ENCODE measurements at places on chromosomes 2 and 18.

- peak; percentile 18 for DNase-seq
Observed at GRCh38 chr18:60413944-60414547, 41.5 kb upstream of the MC4R start.

DNA sequence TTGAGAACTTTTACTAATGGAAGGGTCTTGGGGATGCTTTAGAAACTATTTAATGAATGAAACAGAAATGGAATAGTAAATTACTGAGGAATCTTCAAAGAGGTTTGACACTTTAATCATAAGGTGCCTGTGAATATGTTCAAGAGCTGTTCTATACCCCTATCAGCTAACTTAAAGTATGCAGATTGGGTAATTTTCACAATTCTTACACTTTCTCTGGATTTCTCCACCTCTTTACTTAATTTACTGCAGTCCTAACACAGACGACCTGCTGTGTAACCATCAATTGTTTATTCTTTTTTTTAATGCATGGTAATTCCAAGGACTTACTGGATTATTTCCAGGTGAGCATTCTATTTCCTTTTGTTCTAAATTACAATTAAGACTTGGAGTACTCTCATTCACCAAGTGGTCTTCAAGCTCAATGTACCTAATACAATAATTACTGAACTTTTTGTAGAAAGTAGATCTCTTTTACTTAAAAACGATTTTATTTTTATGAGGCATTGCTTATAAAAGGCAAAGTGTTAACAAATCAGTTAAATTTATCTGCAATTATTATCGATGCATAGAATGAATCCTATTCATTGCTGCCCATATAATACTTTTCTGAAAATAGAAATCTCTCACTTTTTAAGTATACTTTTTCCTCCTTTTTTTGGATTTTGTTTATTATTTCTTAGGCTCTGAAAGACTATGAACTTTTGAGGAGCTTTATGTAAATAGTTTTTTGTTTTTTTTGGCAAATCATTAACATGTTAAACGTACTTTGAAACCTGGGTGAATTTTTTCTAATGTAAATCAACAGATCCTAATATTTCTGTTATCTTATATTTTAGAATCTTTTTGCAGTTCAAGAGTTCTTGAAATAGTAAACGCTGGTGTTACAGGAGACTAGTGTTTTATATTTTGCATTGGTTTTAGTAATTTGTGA is 5.5 kb downstream of the VSNL1 start:
- no peak for DNase-seq

DNA sequence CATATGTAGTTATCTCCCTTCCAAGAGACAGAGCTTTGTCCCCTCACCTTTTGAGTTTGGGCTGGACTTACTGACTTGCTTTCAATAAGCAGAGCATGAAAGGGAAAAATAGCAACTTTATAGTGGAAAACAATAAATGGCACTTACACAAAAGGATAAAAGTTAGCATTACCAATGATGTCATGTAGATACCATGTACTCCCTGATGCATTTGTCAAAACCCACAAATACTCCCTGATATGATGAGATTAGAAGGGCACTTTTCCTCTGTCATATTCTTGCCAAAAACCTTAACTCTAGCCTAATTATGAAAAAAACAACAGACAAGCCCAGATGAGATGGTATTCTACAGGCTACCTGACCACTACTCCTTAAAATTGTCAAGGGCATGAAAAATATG is 16.0 kb downstream of the HIBCH start:
- DNase-seq, result no peak

DNA sequence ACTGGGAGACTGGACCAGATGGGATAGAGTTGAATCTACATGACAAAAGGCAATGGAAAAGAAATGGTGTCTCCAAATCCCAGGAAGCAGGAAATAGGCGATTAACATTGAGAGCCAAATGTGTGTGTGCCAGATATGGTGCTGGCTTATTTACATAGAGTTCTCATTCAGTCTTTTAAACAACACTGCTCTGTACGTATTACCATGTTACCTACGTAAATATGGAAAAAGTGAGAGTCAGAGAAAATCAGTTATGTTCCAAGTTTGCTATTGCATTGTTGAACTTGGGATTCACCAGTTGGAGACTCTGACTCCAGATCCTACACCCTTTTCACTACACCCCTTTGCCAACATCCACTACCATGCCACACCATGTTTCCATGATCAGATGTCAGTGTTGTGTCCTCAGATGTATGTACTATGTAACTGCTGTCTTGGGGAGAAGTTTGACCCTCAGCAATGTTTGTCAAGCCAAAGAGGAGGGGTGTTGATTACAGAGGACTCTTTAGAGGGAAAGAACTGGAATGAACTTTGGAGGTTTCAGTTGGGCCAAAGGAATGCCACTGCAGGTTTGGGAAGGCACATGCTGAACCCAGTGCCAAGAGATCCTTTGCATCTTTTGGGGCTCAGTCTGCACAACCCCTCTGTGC is 19.6 kb upstream of the GREB1 start:
- DNase-seq, result no peak

DNA sequence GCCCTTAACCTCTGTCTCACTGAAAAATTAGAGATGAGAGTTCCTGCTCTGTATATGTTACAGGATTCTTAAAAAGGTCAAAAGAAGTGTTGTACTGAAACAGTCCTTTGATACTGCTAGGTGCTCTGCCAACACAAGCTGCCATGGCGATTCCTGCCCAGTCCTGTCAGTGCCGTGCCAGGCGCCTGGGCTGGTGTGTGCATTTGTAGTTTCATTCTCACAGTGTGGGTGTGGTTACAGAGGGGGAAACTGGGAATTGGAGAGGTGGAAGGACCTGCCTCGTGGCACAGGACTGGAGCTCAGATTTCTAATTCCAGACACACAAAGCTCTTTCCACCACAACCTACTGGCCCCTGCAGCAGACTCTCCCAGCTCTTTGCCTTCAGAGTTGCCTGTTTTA is 122.3 kb upstream of the RAB6C start:
- DNase-seq, result no peak

- no peak for DNase-seq
Observed at GRCh38 chr2:161391737-161392506, 24.2 kb upstream of the TBR1 start.

All from fibroblast of skin of right biceps (primary cell).